ENCODE measurements at places on chromosomes 6 and 20.

DNA sequence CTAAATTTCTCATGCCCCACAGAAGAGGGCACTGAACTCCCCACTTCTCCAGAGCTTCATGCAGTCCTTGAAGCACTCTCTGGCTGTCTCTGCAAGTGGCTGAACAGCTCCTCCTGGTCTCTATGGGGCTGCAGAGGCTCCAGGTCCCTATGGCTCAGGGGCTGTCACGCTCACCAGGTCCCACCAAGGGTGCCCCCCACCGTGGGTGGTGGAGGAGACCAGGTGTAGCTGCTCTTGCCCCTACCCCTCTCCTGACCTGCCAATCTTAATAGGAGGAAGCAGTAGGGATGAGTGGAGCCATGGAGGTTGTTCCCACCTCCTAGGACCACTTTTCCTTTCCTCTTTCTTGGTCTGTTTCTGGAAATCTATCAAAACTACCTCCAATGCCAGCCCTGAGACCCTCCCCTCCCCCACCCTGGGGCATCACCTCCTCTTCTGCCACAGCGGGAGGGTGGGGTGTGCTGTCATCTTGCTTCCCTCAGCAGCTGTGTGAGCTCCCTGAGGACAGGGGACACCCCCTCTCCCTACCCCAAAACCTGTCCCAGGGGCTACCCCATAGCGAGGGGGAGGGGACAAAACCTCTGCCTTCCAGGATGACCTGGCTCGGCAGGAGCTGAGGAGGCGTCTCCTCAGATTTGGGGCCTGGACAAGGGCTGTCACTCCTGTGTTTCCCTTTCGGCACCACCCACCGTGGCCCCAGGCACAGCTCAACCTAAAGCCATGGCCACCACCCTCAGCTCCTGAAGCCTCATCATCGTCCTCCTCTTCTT lies 12.0 kb upstream of the RAET1E start:
- DNase-seq, result no peak

DNA sequence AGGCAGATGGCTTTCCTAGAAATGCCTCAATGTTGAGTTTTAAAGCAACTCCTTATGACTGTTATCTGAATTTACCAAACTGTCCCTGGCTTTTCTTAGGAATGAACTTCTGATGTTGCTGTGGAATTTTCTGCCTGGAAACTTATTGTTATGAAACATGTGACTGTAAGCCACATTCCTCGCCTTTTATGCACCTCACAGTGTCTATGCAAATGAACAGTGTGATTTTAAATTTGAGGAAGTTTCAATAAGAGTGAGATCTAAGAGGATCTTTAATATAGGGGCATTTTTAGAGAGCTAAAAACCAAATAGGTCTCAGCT lies 2.4 kb upstream of the CCR6 start:
- DNase-seq, result no peak

DNA sequence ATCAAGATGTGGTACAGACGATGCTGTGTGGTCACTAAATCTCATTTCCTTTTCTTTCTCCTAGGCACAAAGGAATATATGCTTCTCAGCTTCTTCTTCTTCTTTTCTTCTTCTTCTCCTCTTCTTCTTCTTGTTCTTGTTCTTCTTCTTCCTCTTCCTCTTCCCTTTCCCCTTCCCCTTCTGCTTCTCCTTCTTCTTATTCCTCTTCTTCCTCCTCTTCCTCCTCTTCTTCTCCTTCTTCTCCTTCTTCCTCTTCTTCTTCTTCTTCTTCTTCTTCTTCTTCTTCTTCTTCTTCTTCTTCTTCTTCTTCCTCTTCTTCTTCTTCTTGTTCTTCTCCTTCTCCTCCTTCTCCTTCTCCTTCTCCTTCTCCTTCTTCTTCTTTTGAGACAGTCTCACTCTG lies 190.4 kb upstream of the DTNBP1 start:
- no peak for DNase-seq

GRCh38 chr6:23533311-23533710 lies 592.7 kb upstream of the NRSN1 start:
- no peak for DNase-seq

DNA sequence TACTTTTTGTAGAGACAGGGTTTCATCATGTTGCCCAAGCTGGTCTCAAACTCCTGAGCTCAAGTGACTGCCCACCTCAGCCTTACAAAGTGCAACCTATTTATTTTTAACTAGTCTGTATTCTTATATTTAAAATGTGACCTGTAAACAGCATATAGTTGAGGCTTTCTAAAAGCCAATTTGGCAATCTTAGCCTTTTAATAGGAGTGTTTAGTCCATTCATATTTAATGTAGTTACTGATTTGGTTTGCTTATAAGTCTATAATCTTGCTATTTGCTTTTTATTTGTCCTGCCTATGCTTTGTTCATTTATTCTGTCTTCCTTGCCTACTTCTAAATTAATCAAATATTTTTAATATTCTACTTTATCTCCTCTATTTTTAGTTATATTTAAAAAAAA lies 15.0 kb upstream of the SOX4 start:
- DNase-seq, result no peak

DNA sequence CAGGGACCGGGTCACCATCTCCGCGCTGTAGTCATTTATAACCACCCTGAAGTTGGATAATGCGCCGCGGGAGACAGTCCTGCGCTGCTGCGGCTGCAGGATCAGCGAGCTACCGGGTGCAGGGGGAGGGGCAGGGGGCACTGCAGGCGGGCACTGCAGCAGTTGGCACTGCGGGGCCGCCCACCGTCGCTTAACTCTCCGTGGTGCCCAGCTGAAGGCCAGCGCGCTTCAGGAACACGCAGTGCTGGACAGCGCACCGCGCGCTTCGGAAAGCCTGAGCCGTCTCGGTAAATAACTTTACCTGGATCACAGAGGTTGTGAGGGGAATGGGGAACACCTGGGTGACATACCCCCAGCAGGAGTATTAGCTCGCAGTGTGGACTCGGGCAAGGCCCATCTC lies 12.4 kb upstream of the LRFN2 start:
- DNase-seq, result no peak

DNA sequence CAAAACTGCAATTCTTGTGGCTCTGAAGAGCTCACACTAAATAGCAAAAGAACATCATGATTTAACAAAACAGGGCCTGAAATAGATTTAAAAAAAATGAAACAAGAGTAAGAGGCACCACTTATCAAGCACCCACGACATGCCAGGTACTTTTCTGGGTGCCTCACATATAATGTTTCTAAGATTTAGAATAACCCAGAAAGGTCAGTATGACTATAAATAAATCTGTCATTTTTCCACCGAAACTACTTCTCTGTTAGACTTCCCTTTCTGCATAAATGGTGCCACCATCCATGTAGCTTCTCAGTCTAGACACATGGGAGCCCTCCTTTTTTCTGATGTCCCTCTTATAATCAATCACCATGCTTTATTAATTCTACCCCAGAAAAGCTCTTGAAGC lies 652.4 kb upstream of the CHD6 start:
- DNase-seq, result no peak

DNA sequence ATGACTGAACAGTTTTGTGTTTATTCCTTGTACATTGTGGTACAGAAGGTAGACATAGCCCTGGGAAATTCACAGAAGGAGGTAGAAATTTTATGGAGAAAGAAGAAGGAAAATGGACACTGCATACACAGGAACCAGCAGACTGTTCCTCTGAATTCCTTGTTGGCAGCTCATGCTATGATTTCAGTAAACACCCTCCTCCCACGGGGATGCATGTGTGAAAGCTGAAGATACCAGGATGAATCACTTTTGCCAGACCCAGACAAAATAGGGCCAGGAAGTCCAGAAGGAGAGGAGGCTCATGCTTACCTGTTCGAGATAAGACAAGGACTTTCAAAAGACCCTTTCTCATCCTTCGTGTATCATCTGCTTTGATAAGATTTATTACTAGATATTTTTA lies 110.3 kb upstream of the GGTLC1 start:
- no peak for DNase-seq

DNA sequence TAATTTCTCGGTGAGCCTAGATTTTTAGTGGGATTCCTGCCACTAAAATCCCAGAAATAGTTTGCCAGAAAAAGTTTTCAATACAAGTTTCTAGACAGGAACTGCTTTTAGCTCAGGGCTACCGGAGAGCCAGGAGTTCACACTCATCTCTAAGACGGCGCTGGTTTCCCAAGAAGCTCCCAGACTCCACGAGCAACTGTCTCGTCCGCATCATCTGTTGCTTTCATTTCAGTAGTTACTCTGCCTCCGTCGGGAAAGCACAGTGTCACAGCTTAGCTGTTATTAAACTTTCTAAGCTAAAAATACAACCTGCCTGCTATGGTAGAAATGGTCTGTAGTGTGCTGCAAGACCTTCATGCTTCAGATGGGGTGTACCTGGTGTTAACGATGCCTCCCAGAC lies 197.3 kb upstream of the SNX9 start:
- no peak for DNase-seq

GRCh38 chr6:89047473-89047872 lies 33.1 kb upstream of the PNRC1 start:
- no peak for DNase-seq

GRCh38 chr20:38136421-38137245 lies 28.4 kb downstream of the TGM2 start:
- DNase-seq, result no peak

- DNase-seq, result no peak
Measured at GRCh38 chr6:168037242-168037641, 39.8 kb downstream of the KIF25 start.

DNA sequence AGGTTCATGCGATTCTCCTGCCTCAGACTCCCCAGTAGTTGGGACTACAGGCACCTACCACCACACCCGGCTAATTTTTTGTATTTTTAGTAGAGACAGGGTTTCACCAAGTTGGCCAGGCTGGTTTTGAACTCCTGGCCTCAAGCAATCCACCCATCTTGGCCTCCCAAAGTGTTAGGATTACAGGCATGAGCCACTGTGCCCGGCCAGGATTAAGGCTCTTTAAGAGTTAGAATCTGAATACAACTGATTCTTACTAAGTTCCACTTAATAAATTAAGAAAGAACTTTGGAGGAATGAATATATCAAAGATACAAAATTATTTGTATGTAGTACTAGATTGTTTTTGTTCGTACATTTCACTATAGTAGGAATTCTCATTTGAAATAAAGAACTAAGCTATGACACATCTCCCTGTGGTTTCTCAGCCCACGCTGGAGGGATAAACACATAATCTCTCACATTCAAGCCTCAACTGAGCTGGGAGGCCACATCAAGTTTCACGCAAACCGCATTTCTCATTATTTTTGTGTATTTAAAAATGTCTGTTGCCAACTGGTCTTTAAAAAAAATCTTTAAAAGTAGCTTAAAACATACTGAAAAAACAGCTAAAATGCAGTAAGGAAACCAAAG lies 34.2 kb downstream of the DTNBP1 start:
- no peak for DNase-seq

GRCh38 chr6:33857093-33857931 lies 53.5 kb upstream of the MLN start:
- DNase-seq, result no peak

GRCh38 chr6:33571637-33572316 lies 8.3 kb downstream of the BAK1 start:
- no peak for DNase-seq

DNA sequence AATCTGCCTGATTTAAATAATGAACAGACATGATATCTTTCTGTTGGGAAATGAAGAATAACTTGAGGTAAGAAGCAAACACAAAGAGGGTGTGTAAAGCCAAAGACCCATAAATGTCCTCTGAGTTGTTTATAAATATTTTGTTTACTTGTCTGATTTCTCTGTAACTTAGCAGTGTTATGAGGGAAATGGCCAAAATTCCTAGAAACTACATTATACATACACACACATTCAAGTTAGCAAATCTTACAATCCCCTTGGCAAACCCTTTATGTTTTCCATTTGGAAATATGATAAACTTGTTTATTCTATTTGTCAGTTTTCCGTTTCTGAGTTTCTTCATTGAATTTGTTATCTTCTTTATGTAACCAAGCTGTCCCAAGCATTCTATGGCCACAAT lies 81.4 kb upstream of the TCF21 start:
- DNase-seq, result no peak

GRCh38 chr6:148874698-148875293 lies 128.0 kb downstream of the UST start:
- DNase-seq, result no peak

DNA sequence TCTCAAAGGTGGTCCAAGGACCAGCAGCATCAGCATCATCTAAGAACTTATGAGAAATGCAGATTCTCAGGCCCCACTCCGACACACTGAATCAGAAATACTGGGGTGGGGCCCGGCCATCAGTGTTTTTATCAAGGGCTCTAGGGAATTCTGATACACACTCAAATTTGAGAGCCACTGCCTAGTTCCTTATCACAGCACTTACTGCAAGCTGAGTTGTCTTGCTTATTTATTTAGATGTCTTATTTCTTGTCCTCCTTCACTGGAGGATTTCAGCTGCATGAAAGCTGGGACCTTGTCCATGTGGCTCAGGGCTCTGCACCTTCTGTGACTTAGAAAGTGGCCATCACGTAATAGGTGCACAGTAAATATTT lies 139.4 kb upstream of the RREB1 start:
- peak; percentile 11 for DNase-seq

- no peak for DNase-seq
Measured at GRCh38 chr6:130189531-130190397, 33.0 kb downstream of the SAMD3 start.

GRCh38 chr20:5128886-5129285 lies 2.1 kb downstream of the CDS2 start:
- DNase-seq, result no peak

GRCh38 chr6:87426789-87427188 lies 19.0 kb downstream of the CFAP206 start:
- DNase-seq, result no peak

DNA sequence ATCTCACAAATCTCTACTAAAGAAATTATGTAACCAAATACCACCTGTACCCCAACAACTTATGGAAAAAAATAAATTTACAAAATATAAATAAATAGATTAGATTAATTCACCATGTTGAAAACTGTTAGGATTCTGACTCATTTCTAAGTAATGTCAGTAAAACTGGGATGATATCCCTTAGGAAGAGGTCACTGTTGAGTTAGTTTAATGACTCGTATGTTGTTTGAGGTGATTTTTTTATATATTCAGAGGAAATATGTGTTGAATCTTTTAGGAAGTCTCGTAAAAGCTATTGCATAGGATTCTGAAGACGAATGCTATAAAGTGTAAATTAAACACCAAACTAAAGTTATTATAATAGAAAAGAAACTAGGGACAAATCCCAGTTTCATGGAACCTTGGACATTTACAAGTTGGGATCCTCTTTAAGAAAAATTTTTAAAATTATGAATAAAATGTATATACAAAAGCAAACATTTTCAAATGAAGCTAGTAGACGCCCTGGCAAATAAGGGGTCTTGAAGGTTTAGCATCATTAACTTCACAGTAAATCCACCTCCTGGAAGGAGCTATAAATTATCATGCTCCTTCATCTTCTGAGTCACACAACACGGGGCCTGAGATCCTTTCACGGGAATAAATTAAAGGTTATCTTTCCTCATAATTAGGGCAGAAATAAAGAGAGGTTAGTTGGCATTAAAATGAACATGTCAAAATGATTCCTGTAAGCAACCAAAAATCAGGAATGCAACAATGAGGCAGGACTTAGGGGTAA lies 37.0 kb upstream of the POU3F2 start:
- DNase-seq, result no peak

- DNase-seq, result peak; percentile 51
Measured at GRCh38 chr6:111721753-111722154, 116.1 kb upstream of the TRAF3IP2 start.

- DNase-seq, result peak; percentile 17
Measured at GRCh38 chr6:10837009-10837621, 1.2 kb downstream of the MAK start.

GRCh38 chr6:115945812-115946211 lies 114.9 kb downstream of the FRK start:
- DNase-seq, result no peak

GRCh38 chr6:14863902-14864850 lies 381.7 kb upstream of the JARID2 start:
- DNase-seq, result no peak
